ENCODE measurements at places on chromosomes 5 and 9.

- no peak for DNase-seq
Measured at GRCh38 chr9:109190151-109190550, 23.1 kb upstream of the FRRS1L start.

GRCh38 chr9:123645126-123645525 is 284.8 kb downstream of the DENND1A start:
- no peak for DNase-seq

DNA sequence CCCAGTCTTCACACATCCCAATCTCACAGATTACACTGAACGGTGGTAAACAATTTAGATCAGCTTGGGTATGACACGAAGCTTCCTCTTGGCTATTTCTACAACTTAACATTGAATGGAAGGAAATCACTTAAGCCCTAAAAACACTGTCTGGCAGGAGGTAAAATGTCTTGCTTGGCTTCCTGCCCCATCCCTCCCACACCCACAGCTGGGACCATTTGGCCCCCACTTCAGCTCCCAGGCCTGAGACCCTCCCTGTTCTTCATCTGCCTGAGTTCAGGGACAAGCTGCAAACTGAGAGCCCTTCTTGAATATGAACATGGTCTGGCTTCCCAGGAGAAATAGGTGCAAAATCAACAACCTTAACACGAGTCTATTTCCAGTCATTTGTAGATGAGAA is 3.4 kb upstream of the COL15A1 start:
- no peak for DNase-seq

DNA sequence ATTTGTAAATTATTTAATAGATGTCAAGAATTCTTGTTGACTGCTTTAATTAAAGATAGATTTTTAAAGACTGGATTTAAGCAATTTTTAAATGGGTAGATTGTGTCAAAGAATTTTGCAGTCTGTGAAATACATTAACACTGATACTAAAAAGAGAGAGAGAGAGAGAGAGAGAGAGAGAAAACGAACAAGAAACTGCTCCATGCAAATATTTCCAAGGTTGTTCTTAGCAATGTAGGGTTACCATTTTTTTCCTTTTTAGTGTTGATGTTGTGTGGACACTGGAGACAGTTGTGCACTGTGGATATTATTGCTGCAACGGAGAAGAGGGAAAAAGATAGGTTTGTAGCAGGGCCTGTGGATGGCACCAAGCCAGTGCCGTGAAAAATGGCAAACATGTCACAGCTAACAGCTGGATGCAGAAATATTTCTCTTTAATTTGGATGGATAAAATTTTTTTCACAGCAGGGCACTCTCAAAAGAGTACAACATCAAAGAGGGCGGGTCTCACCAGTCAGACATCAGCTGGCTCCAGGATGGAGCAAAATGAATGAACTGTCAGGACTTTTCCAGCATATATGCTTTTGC is 58.2 kb downstream of the PRDM6 start:
- DNase-seq: no peak

GRCh38 chr5:36717131-36717695 is 110.8 kb downstream of the SLC1A3 start:
- DNase-seq: no peak

DNA sequence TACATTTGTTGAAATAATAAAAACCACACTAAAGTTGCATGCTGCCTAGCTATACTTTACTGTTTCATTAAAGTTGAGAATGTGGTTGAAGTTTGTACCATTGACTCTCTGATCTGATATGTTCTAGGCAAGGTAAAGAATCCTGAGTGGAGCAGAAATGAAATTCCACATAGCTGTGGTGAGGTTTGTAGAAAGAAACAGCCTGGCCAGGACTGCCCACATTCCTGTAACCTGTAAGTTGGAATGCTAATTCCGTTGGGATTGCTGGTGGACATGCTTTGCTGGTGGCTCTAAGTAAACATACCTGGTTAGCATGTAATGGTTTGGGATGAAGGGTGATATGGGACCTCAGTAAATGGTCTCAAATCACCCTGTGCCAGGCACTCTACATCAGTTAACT is 16.8 kb downstream of the NFX1 start:
- no peak for DNase-seq

DNA sequence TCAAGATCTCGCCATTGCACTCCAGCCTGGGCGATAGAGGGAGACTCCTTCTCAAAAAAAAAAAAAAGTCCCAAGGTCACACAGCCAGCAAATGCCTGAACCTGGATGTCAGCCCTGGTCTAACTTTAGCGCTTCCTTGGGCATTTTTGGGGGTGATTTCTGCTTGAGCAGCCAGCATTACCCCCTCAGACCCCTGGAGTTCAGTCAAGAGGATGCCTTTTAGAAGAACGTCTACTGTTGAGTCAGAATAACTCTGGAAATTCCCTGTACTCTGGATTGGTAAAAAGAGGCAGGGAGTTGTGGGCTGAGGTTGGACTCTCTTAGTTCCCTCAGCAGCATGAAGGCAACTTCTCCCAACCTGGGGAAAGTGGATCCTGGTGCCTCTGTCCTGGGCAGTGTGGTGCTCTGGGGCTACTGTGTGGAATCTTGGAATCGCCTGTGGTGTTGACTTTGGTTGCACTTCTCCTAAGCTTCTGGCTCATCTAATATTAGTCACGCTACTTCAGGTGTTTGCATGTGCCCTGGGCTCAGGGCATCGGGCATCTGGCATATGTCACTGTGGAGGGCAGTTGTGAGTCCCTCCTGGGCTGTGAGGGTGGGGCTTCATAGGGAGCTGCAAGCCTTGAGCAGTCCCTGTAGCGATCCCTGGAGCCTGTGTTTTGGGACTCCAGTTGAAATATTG is 32.2 kb downstream of the STXBP1 start:
- no peak for DNase-seq

GRCh38 chr9:13962006-13962405 is 351.9 kb downstream of the NFIB start:
- DNase-seq: no peak

DNA sequence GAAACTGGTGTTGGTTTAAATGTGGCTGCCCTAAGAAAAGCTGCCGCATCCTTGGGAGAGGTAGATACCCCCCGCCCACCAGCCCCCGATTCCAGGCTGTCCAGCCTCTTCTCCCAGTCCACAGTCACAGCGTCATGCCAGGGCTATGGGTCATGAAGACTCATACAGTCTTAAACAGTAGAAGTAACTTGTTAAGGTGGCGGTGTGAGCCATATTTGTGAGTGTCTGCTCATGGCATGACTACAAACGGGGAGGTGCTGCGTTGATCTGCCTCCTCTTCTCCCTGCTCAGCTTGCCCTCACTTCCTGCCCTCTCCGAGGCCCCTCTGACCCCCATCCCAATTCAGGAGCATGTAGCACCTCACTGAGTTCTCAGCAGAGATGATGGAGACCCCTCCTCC is 20.8 kb downstream of the FGD3 start:
- no peak for DNase-seq

DNA sequence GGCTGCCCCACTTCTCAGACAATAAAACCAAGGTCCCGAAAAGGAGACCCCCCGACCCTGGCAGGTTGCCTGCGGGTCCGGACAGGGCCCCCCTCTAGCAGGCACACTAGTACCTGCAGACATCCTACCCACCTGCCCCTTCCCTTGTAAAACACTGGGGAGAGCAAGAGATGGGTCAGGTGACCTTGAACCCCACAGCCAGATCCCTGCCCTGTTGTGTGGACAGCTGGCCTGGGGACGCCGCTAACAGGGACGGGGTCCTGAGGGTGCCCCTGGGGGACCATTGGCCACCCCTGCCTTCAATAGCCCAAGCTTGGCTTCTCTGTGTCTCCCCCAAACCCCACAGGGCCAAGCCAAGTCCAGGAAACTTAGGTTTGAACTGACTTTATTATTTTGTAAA is 45.0 kb upstream of the UBAC1 start:
- no peak for DNase-seq

GRCh38 chr9:131302244-131303075 is 12.9 kb downstream of the PLPP7 start:
- no peak for DNase-seq

DNA sequence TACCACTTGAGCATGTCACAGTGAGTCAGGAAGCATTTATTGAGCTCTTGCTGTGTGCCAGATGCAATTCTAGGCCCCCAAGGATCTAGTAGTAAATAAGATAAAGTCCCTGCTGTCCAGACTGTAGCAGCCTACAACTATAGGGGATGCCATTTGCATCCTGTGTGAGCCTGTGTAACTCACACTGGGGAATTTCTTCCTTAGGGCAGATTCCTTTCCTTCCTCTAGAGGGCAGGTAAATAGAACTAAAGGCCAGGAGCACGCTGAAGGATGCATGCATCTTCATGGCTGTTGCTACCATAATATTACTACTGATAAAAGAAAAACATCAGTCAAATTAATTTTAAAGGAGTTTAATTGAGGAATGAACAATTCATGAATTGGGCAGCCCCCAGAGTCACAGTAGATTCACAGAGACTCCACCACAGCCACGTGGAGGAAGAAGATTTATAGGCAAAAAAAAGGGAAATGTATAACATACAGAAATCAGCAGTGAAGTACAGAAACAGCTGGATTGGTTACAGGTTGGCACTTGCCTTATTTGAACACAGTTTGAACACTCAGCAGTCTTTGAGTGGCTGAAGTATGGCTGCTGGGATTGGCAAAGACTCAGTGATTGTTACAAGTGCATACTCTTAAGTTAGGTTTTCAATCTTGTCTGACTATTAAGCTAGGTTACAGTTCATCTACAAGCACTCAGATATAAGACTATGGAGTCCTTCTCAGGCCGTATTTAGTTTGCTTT is 98.9 kb downstream of the ACTL7B start:
- no peak for DNase-seq

- no peak for DNase-seq
Measured at GRCh38 chr5:95878417-95879323, 56.1 kb upstream of the GLRX start.

DNA sequence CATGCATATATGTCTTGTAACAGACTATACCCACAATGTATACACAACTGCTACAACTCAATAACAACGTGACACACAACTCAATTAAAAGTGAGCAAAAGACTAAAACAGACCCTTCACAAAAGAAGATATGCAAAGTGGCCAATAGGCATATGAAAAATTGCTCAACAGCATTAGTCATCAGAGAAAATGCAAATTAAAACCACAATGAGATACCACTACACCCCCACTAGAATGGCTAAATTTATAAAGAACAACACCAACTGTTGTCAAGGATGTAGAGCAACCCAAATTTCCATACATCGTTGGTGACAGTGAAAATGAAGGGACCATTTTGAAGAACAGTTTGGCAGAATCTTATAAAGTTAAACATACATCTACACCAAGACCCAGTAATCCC is 38.9 kb downstream of the GABRB2 start:
- DNase-seq: no peak

GRCh38 chr9:20898885-20899554 is 132.4 kb downstream of the HACD4 start:
- DNase-seq: no peak

DNA sequence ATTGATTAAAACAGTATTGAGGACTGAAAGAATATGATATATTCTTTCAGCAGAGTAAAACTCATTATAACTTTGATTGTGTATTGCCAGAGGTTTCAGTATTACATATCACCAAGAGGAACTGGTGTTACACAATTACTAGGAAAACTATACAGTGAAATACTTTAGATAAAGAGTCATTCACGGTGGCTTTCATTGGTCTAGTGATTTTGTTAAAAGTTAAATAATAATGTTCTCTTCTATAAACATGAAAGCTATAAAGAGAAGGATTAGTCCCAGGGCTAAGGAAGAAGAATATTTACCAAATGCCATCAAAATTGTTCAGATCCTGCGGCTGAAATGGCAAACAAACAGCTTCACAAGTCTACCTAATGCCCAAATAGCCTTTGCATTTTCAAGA is 306.2 kb downstream of the SEMA5A start:
- DNase-seq: no peak

GRCh38 chr5:72523960-72524582 is 16.9 kb upstream of the ZNF366 start:
- no peak for DNase-seq

GRCh38 chr9:3719286-3719685 is 193.5 kb upstream of the RFX3 start:
- DNase-seq: no peak

DNA sequence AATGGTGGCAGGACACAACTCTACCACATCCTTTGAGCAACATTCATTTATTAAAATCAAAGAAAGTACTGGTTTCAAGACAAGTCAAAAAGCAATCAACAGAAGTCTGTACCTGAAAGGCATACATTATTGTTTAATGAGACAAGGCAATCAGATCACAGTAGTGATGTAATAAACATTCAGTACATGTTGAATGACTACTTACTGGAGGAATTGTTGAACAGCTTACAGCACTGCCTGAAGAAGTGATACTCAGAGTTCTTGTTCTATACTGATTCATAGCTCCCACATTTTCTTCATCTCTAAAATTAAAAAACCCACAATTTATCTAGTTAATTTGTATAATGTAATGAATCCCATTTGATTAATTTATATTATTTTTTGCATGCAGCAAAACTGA is 18.2 kb downstream of the RIOK2 start:
- DNase-seq: no peak

- no peak for DNase-seq
Measured at GRCh38 chr5:145887976-145888574, 15.3 kb upstream of the GRXCR2 start.

DNA sequence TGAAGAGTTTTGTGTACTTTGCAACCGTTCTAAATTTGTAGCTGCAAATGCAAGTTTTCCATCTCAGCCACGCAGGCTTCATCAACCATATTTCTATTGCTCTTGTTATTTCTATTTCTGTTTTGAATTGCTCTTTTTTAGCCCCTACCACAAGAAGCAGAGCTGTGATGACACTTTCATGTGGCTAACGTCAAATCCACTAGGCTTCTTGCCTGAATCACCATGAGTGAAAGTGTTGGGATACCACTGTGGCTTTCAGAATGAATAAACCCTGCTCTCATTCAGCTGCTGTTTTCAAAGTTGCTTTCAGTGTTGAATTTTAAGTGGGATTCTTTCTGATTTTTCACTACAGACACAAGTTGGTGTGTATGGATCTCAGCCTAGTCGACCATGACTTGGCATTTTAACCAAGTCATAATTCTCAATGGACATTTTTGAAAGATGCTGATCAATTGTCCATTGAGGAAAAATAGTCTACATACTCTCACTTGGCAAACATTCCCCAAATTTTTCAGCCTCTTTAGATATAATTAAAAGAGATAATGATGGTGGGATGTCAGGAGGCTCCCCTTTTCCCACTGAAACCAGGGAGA is 41.0 kb upstream of the MTAP start:
- DNase-seq: no peak

All from NCI-H1436 treated with DMSO at 0.1 percent for 48 hours (cell line).